ENCODE measurements at places on chromosomes 5 and 9.
A peak's percentile ranks its signal among the peaks of the same experiment; 100 is the strongest.

- DNase-seq = no peak
Measured at GRCh38 chr9:131695836-131696460, 43.9 kb downstream of the RAPGEF1 start.

GRCh38 chr5:73908395-73908794 lies 282.4 kb downstream of the ARHGEF28 start:
- DNase-seq = no peak

GRCh38 chr9:107221321-107221720 lies 61.8 kb upstream of the RAD23B start:
- DNase-seq = no peak

DNA sequence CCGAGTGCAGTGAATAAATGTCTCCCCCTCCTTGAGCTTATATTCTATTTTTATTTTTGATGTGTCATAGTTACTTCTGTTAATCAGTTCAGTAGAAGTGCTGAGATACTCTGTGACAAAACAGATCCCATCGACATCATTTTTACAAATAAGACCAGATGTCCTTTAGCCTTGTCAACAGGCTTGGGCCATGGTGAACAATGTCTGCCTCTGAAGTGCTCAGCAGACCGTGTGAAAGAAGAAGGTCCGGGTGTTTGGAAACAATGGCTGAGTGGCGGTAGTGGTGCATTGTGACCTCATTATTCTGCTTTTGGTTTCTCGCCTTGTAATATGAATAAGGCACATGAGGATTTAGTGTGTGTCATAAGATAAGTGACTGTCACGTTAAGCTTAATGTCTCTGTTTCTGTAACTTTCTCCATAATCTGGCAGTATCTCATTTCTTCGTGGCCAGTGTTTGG lies 71.2 kb downstream of the SYK start:
- DNase-seq = peak; percentile 63

- DNase-seq = no peak
Measured at GRCh38 chr9:86672966-86673365, 274.3 kb downstream of the GAS1 start.

DNA sequence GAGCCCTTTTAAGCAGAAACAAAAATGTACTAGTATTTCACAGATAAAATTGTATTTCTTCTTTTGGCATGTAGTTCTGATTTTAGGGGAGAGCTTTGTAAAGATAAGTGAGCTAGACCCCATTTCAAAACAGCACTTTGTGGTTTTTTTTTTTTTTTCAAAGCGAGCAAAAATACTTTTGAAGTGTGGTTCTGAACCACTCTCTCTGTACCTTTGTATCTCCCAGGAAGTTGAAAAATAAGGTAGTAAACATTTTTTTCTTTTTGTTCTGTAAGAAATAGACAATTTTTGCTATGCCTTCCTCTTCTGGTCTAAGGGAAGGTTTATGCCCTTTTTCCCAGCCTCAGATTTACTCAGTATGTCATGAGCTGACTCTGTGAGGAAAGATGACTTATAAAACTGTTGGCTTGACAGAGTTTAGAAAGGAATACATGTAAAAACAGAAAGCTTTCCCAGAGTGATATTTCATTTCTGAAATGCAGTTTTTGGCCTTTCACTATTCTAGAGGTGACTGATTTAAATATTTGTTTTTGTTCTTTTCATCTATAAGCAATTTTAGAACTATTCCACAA lies 12.5 kb downstream of the ERCC6L2 start:
- no peak for DNase-seq

DNA sequence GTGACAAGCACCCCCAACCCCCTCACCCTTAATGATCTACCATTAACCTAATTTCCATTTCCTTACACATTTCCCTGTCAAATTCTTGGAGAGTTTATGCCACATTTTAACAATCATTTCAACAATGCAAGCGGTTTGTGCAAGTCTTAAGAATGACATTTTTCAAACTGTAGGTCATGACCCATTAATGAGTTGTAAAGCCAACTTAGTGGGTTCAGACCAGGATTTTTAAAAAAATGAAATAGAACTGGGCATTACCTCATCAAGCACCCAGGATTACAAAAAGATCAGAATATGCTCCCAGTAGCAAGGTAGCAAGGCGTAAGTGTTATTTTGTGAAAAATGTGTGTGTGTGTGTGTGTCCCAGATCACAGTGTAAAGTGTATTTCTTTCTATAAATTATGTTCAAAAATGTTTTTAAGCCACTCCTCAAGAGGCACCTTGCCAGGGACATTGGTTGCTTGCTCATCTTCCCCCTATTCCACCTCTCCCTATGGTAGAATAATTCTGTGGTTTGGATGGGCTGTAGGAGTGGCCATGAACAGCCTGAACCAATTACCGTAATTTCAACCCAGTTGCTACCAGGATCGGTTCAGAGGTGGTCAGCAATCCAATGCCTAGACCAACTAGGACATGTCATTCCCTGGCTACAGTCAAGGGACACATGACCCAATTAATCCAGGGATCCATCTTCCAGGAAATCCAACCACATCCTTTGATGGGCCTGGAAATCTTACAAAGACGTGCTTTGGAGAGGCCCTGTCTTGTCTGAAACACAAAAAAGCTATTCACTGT lies 14.4 kb upstream of the TGFBR1 start:
- no peak for DNase-seq

DNA sequence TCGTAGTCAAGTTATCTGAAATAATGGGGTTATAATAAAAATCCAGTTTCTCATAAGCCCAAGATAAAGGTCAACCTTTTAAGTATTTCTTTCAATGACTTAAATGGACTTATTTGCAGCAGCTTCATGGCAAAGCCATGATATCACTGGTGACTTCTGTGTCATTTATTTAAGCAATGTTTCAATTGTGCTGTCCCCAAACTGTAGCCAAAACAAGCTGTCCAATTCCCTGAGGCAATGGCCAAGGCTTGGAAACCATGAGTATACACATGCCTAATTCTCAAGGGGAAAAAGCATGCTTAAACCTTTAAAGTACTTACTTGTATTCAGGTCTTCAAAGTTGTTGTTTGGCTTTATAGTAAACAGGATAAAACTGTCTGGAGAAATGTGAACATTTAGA lies 376.4 kb upstream of the TNC start:
- no peak for DNase-seq

DNA sequence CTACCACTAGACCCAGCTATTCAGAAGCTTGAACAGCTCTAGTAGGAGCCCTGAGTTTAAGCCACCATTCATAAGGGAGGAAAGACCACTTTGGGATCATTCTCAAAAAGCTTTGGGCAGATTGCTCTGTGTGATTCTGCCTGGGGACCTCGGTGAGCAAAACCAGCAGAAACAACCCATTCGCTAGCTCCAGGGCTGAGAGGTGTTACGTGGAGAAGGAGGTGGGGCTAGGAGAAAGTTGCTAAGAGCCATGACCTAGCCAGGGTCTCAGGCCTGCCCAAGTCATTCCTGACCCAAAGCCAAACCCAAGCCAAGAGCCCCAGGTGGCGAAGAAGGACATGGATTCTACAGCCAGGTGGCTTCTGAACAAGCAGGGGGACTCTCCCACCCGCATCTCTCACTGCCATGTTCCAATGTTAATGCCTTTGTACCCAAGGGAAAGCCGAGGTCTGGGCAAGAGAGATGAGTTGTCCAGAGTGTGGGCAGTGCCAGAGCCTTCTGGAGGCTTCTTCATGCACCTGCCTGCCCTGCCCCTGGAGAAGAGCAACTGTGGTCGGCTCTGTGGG lies 4.0 kb upstream of the BARHL1 start:
- DNase-seq = no peak

DNA sequence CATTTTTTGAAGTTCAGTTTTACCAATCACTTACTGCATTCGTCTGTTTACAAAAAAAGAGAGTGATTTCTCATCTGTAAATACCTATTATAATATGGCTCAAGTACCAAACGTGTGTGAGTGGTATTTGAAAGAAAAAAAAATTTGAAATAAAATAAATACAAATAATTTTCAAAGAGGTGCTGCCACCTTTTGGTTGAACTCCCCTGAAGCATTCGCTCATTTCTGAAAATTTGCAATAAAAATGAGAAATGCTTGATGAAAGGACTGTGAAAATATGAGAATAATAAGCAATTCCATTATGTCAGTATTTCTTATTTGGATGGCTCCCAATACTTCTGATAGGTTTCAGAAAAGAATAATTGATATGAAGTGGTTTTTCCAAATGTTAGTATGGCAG lies 409.9 kb downstream of the CTNND2 start:
- no peak for DNase-seq

DNA sequence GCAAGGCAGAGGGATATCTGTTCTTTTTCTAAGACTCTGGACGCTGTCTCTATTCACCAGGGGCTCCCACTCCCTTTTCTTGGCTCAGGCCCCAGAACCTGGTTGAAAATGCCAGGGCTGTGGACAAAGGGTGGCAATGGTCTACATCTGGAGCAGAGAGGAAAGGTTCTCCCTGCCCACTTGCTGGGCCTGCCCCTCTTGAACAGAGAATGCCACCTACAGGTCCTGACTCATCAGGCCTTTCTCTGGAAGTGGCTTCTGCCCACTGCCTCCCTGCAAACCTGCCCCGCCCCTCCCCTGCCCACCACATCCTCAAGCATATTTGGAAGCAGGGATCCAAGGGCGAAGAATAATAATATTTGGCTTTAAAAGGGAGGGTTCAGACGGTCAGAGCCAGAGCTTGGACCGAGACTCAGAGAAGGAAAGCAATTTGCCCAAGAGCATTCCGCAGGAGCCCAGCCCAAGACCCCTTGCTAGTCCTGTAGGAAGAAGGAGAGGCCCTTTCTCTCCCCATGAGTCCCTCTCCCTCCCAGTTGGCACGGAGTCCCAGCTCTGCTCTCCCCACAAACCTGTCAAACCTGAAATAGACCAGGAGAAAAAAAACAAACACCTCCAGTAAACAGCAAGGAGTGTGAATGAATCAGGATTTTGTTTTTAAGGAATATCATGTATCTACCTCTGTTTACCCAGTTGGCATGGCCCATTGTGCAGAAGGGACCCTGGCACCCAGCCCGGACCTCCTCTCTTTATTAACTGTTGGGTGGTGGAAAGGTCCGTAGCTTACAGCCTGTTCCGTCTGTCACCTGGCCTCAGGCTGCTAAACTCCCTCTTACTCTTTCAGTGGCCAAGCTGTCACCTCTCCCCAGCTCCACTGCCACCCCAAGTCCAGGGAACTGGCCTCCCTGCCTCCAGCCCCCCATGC lies 37.7 kb upstream of the STXBP1 start:
- no peak for DNase-seq

DNA sequence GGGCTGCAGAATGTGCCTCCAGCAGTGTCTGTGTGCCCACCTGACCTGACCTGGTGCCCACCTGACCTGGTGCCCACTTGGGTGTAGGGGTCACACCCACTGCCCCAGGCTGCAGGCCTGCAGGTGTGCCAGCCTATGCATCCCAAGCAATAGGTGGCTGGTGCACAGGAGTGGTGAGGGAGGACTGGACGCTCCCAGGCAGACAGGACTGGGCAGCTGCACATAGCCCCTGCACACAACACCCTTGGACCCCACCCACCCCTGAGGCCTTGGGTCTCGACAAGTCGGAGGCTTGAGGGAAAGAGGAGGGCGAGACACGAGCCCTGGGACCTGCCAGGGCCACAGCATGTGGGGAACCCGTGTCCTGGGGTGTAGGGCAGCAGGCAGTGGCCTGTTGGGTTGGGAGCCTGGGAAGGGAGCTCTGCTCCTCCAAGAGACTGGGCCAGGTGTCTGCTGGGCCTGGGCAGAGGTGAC lies 10.8 kb upstream of the NRARP start:
- no peak for DNase-seq

DNA sequence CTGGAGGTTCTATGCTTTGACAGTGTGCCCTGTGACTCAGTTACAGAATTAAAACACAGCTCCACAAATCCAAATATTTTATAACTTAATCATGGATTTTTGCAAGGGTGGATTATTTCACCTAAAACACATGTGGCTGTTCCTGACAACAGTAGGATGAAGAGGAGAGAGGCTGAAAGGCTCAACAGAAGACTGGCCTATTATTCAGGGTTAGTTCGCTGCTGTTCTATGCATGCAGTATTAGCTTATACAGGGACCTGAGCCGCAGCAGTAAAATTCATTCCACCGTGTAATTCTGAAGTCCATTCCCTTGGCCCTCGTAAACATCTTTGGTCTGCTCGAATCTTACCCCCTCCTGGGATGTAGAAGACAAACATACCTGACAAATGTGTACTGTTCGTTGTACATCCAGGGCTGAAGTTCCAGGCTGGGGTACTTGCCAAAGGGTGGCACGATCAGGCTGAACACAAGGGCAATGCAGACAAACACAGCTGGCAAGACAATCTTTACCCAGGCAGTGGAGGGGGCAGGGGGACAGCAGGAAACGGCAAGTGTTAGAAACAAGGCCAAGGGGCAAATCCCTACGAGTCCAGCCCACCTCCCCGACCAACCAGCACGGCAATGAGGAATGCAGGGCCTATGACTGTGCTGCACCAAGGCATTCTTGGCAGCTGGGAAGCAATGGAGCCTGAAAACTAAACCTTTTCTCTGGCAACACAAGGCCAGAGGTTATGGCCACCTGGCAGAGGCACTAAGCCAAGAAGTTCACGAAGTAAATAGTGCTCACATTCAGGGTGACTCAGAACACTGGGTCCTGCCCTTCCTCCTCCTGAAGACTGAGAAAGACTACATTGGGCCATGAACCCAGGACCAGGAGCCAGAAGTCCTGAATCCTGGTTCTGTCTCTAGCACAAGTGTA lies 46.8 kb downstream of the NIPSNAP3B start:
- no peak for DNase-seq

- DNase-seq = no peak
Measured at GRCh38 chr9:16681652-16681987, 188.8 kb downstream of the BNC2 start.

- no peak for DNase-seq
Measured at GRCh38 chr9:111598733-111599091, 735 bp downstream of the PTGR1 start.

DNA sequence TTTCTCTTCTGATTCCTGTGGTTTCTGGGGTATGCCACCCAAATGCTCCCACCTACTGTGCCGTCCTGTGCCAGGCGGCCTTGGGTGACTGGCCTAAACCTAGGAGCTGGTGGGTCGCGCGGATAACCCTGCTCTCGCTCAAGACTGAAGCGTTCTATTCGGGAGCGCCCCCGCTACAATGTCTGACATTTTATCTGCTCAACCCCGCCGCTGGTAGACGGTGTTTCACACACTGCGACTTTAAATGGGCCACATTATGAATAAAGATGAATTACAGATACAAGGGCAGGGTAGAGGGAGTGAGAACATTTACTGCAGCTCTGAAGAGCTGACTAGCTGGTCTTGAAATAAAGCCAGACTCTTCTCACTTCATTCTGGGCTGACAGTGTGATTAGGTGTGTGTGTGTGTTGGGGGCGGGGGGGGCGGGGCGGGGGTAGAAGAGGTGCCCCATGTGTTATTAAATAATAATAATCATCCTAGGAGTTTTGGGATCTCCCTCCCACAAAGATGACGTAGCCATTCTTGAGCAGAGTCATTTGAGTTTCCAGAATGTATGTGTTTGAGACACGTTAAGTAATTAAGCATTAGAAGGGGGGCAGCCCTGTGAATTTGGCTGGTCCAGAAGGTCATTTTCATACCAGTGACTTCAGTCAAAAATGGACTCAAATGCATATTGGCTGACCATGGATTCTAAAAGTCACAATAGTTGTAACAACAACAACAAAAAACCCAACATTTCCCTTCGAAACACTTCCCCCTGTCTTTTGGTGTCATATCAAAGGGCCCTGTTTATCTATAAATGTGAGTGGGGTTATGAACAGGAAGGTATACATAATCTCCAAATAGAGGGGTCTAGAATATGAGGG lies 1.0 kb upstream of the PTCH1 start:
- no peak for DNase-seq

GRCh38 chr5:2280318-2280717 lies 397.6 kb upstream of the IRX4 start:
- DNase-seq = no peak
